Brain pericyte (primary cell): ENCODE measurements at places on chromosomes 4 and X.

- no peak for DNase-seq
Observed at GRCh38 chr4:166802346-166802745, 431.9 kb downstream of the SPOCK3 start.

DNA sequence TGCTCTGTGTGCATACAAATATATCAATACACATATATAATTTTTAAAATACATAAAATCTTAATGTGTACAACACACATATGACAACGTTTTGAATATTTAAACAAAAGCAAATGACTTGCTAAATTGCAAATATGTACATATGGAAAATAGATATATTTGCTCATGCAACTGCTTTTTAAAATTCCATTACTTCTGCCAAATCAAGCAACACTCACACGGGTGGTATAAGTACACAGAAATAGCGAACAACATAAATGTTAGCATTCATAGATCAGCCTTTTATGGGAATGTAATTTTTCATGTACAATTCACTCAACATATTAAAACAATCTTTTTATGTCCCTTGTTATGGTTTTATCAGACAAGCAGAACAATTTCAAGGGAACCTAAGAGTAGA, 116.3 kb downstream of the DMD start:
- no peak for DNase-seq

DNA sequence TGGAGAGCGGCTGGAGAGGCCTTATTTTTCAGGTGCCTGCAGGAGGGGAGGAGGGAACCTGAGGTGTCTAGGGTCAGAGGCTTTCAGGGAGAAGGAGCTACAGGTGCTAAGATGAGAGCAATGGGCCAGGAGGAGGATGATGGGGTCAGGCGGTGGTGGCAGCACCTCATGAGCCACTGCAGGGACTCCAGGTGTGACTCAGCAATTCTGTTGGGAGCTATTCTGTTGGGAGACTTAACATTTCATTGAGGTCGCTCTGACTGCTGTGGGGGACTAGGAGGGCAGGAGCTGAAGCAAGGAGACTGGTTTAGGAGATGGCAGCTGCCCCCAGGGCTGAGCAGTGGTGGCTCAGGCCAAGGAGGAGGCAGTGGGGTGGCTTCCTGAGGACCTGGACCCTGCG, 65.0 kb downstream of the CLDN34 start:
- DNase-seq, result no peak

DNA sequence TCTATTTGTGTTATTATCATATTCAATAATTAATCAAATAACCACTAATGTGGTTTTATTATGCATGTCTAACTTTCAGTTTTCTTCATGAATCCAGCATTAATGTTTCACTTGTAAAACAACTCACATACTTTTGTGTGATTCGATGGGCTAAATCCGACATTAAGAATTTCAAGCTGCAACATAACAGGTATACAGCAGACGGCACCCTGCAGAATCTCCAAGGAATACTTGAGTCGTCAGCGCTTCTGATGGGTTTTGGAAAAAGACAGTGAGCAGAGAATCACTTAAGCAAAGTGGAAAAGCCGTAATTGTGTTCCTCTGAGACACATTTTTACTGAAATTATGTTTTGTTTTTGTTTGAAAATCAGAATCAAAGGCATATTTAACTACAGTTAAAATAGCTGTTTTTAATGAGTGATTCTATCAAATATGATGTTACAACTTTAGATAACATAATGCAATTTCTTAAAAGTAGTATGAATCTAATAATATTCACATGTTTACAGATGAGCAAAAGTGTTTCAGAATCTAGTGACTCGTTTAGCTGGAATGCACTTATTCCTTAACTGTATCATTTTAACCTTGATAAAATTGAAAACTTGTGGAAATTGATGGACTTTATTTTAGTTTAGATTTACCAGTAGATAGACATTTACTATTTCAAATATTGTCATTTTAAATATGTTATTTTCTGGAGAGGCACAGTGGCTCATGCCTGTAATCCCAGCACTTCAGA, 514.8 kb downstream of the CCSER1 start:
- no peak for DNase-seq

- no peak for DNase-seq
Observed at GRCh38 chr4:84403656-84404055, 95.4 kb downstream of the NKX6-1 start.

DNA sequence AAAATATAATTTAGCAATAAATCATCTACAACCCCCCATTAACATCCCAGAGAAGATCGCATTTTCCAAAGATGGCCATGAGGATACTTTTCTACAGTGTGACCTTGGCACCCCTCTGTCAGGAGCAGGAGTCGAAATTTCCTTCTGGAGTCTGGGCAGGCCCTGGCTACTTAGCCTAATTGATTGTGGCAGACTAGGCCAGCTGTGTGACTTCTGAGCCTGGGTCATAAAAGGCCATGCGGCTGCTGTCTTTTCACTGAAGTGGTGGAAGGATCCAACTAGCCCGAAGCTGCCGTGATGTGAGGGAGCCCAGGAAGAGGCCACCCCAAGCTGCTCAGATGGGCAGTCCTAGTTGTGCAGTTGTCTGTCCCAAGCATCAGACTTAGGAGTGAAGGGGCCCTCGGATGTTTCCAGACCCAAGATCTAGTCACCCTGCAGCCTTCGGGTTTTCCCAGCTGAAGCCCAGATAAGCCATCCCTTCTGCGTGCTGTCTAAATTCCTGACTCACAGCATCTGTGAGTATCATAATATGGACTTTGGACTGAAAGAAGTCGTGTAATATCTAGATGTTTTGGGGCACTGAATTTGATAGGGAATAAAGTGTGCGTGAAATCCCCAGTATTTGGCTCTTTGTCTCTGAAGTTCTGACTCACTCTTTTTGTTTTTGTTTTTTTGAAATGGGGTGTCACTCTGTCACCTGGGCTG, 21.0 kb downstream of the PDK3 start:
- no peak for DNase-seq

- no peak for DNase-seq
Observed at GRCh38 chr4:10743357-10743756, 58.8 kb upstream of the CLNK start.

- DNase-seq, result peak; percentile 15
Observed at GRCh38 chrX:149830192-149830873, 48.6 kb downstream of the MAGEA9 start.

- peak; percentile 24 for DNase-seq
Observed at GRCh38 chr4:119627267-119628255, 1.0 kb downstream of the PDE5A start.

DNA sequence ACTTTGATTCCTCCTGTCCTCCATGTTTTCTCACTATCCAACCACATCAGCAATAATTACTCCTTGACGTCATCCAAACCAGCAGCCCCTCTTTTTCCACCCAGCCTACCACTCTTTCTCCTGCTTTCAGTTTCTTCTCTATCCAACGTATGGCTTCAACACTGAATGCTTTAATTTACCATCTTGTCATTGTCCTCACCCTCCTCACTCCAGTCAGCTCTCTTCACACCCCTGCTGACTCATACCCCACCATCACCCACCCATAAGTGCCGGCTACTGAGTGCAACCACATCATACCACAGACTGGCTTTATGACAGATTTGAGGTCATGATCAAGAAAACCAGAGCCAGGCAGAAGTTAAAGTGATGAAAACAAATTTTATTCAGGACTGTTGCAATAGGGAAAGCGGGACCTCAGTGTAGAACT, 9.8 kb upstream of the ANXA5 start:
- no peak for DNase-seq

DNA sequence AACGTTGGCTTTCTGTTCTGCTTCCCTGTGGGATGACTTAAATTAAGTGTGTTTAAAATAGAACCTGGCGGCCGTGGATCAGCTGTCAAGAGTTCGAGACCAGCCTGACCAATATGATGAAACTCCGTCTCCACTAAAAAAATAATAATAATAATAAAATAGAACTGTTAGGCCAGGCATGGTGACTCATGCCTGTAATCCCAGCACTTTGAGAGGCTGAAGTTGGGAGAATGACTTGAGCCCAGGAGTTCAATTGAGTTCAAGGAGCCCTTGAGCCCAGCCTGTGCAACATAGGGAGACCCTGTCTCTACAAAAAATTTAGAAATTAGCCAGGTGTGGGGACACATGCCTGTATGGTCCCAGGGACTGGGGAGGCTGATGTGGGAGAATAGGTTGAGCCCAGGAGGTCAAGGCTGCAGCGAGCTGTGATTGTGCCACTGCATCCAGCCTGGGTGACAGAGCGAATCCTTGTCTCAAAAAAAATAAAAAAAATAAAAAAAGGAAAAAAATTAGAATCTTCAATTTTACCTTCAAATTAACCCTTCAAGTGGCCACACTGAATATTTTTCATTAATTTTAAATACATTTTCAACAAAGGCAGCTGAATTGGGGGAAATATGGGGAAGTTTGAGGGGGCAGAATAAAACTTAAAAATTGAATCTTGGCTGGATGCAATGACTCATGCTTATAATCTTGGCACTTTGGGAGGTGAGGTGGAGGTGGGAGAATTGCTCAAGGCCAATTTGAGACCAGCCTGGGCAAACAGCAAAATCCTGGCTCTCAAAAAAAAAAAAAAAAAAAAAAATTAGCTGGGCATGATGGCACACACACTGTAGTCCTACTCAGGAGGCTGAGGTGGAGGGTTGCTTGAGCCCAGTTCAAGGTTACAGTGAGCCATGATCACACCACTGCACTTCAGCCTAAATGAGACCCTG, 31.8 kb upstream of the HSD17B13 start:
- no peak for DNase-seq

- no peak for DNase-seq
Observed at GRCh38 chrX:5726224-5726623, 502.4 kb downstream of the NLGN4X start.

- no peak for DNase-seq
Observed at GRCh38 chr4:17103231-17103630, 204.8 kb upstream of the LDB2 start.

DNA sequence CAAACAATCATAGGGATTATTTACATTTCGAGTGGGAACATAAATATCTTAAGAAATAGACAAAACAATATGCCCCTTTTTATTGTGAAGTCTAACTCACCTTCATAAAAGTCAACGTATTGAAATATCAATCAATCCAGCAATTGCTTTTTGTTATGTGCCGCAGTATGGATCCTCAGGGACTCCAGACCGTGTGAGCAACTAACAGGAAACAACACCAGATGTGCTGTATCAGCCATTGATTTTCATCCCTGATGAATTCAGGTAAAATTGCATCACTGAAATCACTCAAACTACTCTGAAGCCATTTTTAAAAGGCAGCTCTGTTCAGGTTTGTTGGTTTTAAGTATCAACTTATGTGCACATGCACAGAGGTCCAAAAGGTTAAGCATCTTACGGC, 197.3 kb upstream of the FAT1 start:
- DNase-seq, result no peak

- no peak for DNase-seq
Observed at GRCh38 chr4:154911097-154911496, 130.0 kb downstream of the RBM46 start.

GRCh38 chrX:13009273-13009672, 34.4 kb downstream of the TMSB4X start:
- no peak for DNase-seq

GRCh38 chr4:16995451-16995850, 97.0 kb upstream of the LDB2 start:
- DNase-seq, result no peak

DNA sequence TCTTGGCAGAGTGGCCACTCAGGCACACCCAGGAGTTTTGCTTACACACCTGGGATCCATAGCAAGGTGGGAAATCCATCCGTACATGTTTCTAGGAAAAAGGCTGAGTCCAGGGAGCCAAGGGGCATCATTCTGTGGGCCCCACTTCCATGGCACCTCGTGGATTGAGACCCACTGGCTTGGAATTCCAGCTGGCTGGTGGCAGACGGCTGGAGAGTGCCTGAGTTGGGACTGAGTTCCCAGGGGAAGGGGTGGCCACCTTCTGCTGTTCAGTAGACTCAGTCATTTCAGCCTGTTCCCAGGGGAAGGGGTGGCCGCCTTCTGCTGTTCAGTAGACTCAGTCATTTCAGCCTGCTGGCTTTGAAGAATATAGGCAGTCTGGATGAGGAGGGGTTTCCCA, 366.0 kb upstream of the GRIA3 start:
- no peak for DNase-seq

DNA sequence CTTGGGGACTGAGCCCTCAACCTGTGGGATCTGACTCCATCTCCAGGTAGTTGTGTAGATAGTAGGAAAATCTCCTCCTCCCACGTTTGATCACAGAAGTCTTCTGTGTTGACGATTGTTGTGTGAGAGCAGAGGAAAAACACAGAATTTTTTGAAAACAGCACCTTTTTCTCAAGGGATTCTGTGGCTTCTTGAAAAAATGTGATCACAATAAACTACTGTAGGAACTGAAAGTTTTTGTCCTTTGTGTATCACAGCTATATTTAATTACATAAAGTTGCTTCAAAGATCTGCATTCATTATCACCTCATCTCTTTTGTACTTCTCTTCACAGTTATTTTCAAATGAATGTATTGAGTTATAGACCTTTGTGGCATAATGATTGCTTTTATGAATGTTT, 85.1 kb downstream of the AFF1 start:
- no peak for DNase-seq

DNA sequence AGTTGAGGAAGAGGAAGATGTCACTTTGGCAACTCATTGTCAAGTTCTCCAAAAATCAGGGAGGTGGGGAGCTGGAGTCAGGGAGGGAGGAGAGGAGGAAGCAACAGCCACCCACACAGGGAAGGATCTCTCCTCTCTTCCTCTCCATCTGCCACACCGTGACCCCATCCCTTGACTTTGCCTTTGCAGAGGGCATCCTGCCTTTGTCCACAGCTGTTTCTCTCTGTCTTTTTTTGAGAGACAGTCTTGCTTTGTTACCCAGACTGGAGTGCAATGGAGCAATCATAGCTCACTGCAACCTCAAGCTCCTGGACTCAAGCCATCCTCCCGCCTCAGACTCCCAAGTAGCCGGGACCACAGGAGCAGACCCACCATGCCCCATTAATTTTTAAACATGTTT, 276.0 kb downstream of the SHOX start:
- DNase-seq, result no peak

DNA sequence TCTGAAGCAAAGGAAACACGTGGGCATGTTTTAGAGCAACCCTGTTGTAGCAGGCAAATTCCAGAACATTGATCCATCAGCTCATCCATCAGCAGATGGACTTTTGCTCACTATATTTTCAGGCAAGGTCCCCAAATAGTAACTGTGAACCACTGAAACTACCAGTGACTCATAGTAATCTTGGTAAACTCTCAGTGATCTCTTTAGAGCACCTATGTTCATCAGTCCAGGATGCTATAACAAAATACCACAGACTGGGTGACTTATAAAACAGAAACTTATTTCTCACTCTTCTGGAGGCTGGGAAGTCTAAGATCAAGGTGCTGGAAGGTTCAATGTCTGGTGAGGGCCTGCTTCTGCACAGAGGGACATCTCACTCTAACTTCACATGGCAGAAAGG, 28.9 kb upstream of the BTC start:
- DNase-seq, result no peak

DNA sequence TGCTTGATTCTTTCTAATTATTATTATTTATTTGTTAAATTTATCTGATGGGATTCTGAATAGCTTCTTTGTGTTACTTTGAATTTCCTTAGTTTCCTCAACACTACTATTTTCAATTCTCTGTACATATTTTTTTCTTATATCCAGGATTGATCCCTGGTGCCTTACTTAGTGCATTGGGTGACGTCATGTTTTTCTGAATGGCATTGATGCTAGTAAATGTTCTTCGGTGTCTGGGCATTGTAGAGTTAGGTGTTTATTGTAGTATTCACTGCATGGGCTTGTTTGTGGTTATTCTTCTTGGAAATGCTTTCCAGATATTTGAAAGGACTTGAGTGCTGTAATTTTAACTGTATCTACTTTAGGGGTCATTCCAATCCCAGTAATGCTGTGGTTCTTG, 938.1 kb downstream of the FAM133A start:
- DNase-seq, result no peak
